ENCODE measurements at places on chromosomes 6 and 20. TPM values are rescaled to one million over a fixed set of nuclear protein-coding genes. Genes with fewer than 3 reads are reported as not detected.

The CD24 gene
- 937 TPM for total RNA-seq

The HS3ST5 gene
- 8.6 TPM for total RNA-seq

GRCh38 chr6:117666881-117667280 is 8.4 kb upstream of the NUS1 start:
- H3K4me3 ChIP-seq = no peak overlapping the region
- no peak overlapping the region for H3K27ac ChIP-seq
- peaks cover 5% of the 10 kb centered on the region for H3K27me3 ChIP-seq
- no peaks in the 10 kb centered on the region for H3K4me1 ChIP-seq

- no peak for DNase-seq
- peaks cover 4% of the 10 kb centered on the region for H3K27me3 ChIP-seq
- H3K27ac ChIP-seq = no peak overlapping the region
- H3K4me1 ChIP-seq = no peaks in the 10 kb centered on the region
Observed at GRCh38 chr6:4447639-4448330, 312.4 kb upstream of the ECI2 start.

DNA sequence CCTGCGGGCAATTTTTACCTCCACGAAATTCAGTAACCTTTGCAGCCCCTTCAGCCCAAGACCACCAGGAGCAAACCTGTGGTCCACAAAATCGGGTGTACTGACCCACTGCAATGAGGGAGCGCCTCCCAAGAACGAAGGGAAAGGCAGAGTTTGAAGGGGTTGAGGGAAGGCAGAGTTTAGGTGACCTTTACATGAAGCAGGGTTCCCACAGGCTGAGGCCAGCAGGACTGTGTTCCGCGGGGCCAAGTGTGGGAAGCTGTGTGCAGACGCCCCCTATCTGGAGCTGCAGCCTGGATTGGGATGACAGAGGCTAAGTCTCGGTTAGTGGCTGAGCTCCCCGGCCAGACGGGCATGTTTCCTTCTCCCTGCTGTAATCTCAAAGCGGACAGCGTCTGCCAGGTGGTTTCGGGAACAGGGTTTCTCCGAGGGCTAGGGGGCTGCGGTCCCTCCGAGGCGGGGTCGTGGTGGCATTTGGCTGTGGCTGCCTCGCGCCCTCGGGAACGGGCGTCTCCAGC is 826 bp upstream of the PYGB start:
- H3K36me3 ChIP-seq = no peaks in the 10 kb centered on the region
- H3K4me1 ChIP-seq = peaks cover 35% of the 10 kb centered on the region
- peaks cover 9% of the 10 kb centered on the region for H3K27me3 ChIP-seq
- peak; percentile 74 for DNase-seq
- peak overlapping the region; percentile 87 for H3K4me3 ChIP-seq
- H3K27ac ChIP-seq = no peak overlapping the region

DNA sequence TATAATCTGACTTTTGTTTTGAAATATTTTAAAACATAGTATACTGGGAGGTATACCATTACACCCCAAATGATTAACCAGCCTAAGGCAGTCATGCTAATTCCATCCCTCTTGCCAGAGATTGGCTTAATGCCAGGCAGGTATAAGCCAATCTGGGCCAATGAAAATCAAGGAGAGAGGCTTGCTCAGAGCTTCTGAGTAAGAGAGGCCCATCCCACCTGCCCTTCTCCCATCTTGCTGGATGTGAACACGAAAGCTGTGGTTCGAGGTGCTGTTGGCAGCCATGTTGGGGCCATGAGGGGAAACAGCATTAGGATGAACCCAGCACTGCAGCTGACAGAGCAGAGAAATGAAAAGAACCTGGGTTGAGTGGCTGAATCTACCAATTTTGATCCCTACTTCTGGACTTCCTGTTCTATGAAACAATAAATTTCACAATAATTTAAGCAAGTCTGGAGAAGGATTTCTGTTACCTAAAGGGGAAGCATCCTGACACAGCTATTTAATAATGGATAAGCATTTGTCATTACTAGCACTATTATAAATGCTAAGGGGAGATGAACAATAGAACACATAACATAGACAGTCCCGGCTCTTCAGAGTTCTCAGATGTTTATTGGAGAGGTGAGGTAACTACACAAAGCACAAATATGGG is 152.3 kb downstream of the CDC5L start:
- H3K27me3 ChIP-seq = no peaks in the 10 kb centered on the region
- no peak for DNase-seq
- H3K27ac ChIP-seq = no peak overlapping the region
- peaks cover 27% of the 10 kb centered on the region for H3K4me1 ChIP-seq

DNA sequence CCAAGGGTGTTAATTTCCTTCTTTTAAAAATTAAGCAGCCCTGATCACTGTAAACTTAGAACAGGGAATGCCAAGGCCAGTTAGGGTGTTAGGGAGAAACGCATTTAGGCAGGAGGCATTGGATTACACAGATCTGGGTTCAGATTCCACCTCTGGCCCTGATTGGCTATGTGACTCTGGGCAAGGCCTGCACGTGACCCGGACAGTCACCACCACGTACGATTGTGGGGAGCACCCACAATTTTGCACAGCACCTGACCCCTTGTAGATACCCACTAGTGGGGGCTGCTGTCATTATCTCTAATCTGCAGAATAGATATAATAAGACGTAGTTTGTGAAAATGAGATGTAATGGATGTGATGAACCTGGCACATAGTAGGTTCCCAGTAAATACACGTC is 59.5 kb upstream of the ZNFX1 start:
- no peaks in the 10 kb centered on the region for H3K36me3 ChIP-seq
- DNase-seq = no peak
- H3K4me1 ChIP-seq = no peaks in the 10 kb centered on the region
- H3K27ac ChIP-seq = no peak overlapping the region

Data from WTC11 (cell line).